Osteoblast (primary cell): ENCODE measurements at places on chromosomes 3 and 15. TPM values are rescaled to one million over a fixed set of nuclear protein-coding genes. Genes with fewer than 3 reads are reported as not detected.

DGKG gene
- 2.5 and 2.9 TPM in 2 replicates for total RNA-seq

CPNE9 gene
- total RNA-seq = not detected in 2 replicates

RLBP1 gene
- under 0.01 TPM in 2 replicates for total RNA-seq

SLC22A14 gene
- total RNA-seq = 0.29 and 0.36 TPM in 2 replicates

SCG5 gene
- 6.8 and 9.0 TPM in 2 replicates for total RNA-seq

STAC gene
- total RNA-seq = 3.3 and 6.5 TPM in 2 replicates

C3orf85 gene
- not detected in 2 replicates for total RNA-seq

MOBP gene
- total RNA-seq = not detected in 2 replicates

DNA sequence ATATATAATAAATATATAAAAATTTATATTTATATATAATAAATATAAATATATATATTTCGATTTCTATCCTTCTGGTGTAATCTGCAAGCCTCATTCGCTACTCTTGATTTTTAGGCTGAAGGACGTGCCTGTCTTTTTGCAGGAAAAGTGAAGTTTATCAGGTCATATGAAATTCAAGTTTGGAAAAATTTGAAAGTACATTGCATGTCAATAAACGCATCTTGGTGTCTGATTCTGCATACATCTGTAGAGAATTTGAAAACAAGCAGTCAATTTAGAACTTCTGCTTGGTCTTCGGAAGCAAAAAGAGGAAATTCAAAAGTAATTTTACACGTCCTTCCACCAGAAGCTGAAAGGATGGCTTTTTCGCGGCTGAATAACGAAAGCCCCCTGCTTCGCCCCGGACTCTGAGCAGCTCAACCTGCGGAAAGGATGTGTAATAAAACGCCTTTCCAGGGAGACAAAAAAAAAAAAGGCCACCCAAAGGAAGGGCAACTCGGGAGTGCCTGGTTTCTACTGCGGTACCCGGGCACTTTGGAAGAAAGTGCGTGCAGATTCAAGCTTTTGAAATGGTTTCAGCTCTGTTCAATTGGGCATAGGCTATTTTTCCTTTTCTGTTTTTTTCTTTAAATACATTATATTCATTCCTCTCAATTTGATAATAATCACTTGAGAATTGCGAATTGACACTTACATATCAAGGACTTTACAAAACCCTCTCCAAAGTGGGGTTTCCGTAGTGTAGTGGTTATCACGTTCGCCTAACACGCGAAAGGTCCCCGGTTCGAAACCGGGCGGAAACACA is 1.5 kb upstream of the MYNN start:
- DNase-seq = peak; percentile 71

GRCh38 chr3:192850451-192850981 is 67.1 kb downstream of the MB21D2 start:
- DNase-seq = peak; percentile 84

DNA sequence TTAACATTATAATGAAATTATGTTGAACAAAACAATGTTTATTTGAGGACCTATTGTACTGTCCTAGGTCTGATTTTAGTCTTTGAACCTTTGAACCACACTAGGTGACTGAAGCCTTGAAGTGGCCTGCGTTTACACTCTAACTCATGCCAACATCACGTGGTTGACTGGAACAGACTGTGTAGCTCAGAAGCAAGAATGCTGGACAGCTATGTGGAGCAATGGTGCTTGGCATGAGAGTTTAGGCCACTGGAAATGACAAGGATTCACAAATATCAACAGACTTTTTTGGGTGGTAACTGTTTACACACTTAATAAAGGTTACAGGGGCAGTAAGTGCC is 391.5 kb downstream of the RAP2B start:
- DNase-seq = no peak

DNA sequence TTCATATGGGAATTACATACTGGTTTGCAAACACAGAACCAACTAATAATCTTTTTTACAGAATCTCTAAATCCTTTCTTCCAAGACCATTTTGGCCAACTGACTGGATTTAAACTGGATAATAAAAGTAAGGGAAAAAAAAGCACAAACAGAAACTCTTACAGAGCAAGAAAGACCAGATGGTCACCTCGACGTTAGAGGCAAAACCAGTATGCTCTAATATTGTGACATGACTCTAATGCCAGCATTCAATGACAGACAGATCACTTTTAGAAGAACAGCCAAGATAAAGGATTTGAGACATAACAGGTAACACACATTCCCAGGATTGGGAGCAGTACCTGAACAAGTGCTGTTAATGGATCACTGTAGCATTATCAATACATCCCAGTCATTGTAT is 50.9 kb downstream of the DHX36 start:
- no peak for DNase-seq

DNA sequence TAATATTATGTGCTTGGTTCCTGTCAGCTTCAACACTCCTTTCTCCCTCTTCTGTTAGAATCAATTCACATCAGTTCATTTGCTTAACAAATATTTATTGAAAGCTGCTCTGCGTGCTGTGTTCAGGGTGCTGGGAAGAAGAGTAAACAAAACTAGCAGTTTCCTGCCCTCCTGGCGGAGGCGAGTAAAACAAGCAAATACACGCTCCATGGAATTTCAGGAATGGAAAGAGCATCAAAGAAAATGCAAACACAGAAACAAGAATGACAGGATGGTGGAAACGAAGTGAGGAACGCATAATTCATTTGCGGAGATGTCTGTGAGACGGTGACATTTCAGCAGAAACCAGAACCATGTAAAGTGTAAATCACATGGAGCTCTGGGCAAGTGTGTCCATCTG is 49.4 kb upstream of the SPTSSB start:
- DNase-seq = no peak

- peak; percentile 91 for DNase-seq
Measured at GRCh38 chr3:183895296-183895695, 10.6 kb upstream of the PARL start.

DNA sequence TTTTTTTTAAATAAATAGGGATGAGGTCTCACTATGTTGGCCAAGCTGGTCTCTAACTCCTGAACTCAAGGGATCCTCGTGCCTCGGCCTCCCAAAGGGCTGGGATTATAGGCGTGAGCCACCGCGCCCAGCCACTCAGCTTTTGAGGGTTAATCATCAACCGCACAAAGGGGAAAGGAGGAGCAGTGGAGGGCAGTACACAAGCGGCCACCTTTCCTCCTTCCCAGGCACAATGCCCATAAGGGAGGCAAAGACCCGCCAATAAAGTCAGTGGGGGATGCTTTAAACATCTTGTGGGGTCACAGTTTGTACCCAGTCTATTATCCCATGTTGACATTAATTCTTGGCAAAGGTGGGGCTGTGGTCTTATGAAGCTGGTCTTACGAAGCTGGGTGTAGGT is 32.4 kb downstream of the EHD4 start:
- DNase-seq = no peak
